NCI-H1436 treated with DMSO at 0.1 percent for 48 hours (cell line): ENCODE measurements at places on chromosomes 3 and 15.

GRCh38 chr3:27133060-27133459 is 236.1 kb downstream of the NEK10 start:
- no peak for DNase-seq

DNA sequence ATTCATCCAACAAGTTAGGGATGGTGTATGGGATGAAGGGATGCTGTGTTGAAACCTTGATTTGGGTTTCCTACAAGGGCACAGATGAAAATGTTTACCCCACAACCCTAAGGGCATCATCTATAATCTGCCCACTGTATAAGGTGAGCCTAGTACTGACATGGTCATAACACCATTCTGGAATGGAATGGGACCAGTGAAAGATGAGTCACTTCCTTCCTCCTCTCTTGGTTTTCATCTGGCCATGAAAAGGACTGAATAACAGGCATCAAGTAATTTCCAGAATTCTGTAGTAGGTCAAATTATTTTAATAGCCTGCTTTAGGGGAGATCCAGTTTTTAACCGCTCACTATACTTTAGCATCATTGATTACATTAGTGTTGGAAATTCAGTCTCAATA is 538.6 kb downstream of the NR2F2 start:
- no peak for DNase-seq

- no peak for DNase-seq
Measured at GRCh38 chr3:137325170-137325569, 367.4 kb downstream of the IL20RB start.

DNA sequence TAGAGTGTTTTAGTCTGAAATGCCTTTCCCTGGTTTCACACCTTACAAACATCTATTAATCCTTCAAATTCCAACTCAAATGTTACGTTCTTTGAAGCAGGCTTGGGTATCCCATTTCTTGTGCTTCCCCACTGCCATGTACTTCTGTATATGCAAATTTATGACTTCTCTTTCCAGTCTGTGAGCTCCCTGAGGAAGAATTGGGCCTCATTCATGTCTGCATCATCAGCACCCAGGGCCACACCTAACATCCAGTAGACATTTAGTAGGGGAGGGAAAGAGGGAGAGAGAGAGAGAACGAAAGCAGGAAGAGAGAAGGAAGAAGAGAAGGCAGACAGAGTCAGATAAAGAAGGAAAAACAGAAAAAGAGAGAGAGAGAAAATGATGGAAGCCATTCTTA is 53.3 kb upstream of the KY start:
- no peak for DNase-seq

- no peak for DNase-seq
Measured at GRCh38 chr3:61250784-61251173, 473 bp downstream of the FHIT start.

GRCh38 chr3:55567615-55568014 is 80.5 kb upstream of the WNT5A start:
- DNase-seq = no peak
